ENCODE measurements at places on chromosomes 4 and X. TPM values are rescaled to one million over a fixed set of nuclear protein-coding genes. Genes with fewer than 3 reads are reported as not detected.

STBD1 gene
- total RNA-seq = 7.0 TPM

CLIC2 gene
- total RNA-seq = 3.9 TPM

RADX gene
- total RNA-seq = 1.00 TPM

TCEAL2 gene
- 0.28 TPM for total RNA-seq

CITED1 gene
- total RNA-seq = not detected

FGA gene
- not detected for total RNA-seq

IL3RA gene
- 0.09 TPM for total RNA-seq

FRAS1 gene
- 5.0 TPM for total RNA-seq

SSX1 gene
- 0.18 TPM for total RNA-seq

BEX3 gene
- 462 TPM for total RNA-seq
